ENCODE measurements at places on chromosomes 1 and 21. TPM values are rescaled to one million over a fixed set of nuclear protein-coding genes. Genes with fewer than 3 reads are reported as not detected.

The TEKT2 gene
- 0.80 TPM for total RNA-seq

The FCRL5 gene
- total RNA-seq: not detected

DNA sequence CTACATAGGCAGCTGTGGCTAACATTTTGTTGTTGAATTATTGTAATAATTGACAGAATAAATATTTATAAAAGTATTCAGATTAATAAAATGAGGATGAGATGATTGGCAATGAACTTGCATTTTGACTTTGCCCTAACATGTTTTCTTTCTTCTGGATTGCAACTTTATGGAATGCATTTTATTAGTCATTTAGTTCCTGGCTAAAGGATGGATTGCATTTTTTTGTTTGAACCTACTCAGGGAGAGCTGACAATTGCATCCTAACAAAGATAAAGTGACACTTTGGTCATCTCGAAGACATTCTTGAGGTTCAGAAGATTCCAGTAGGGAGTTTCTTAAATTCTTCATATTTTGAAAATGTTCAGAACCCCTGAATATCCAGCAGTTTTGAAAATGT lies 37.5 kb downstream of the PGM1 start:
- DNase-seq: no peak

DNA sequence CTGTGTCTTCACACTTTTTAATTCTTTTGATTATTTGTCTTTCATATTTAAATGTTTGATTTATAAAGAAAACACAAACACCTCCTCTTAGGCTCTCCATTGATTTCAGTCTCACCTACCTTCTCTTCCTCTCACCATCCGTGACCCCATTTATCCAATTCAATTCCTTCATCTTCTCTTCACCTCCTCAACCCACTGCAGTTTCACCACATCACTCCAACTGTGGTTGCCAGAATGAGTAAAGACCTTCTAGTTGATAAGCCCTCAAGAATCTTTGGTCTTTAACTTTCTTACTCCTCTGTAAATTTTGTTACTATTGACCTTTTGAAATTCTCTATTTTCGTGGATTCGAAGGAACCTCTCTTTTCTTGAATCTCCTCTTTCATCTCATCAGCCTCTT lies 260.7 kb downstream of the CHRM3 start:
- DNase-seq: no peak
